ENCODE measurements at places on chromosomes 7 and 10.

DNA sequence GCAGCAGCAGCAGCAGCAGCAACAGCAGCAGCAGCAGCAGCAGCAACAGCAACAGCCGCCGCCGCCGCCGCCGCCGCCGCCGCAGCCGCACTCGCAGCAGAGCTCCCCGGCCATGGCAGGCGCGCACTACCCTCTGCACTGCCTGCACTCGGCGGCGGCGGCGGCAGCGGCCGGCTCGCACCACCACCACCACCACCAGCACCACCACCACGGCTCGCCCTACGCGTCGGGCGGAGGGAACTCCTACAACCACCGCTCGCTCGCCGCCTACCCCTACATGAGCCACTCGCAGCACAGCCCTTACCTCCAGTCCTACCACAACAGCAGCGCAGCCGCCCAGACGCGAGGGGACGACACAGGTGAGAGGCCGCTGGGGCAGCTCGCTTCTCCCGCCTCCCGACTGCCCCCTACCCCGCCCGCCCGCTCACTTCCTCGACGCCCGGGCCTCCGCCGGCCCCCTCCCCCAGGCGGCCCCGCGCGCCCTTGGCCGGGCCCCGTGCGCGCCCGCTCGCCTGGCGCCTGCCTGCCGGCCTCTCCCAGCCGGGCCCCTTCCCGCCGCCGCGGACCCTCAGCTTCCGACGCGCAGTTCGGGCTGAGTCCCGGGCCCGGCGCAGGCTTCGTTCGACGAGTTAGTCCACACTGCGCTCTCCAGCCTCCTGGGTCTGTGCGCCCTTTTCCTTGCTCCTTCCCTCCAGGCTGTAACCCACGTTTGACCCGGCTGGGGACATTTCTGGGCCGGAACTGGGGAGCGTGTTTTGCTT lies 882 bp downstream of the DLX6 start:
- DNase-seq = peak; percentile 23

DNA sequence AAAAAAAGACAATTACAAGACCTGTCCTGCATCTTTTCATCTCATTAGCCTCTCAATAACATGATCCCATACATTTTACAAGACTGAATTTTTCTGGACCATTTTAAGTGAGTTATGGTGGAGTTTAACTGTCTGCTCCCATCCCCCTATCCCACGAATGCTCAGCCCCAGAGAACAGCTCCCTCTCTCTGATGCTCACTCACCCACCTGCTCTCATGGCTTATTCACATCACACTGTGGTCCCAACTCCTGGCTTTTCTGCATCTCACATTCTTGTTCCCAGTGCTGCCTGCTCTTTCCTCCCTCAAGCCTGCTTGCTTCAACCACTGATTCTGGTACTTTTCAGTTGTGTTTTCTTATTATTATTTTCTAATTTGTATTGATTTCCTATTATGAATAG lies 20.4 kb upstream of the CCSER2 start:
- no peak for DNase-seq

GRCh38 chr7:91630581-91631380 lies 249.7 kb downstream of the MTERF1 start:
- no peak for DNase-seq

GRCh38 chr7:127854383-127854782 lies 176.9 kb downstream of the LRRC4 start:
- no peak for DNase-seq

DNA sequence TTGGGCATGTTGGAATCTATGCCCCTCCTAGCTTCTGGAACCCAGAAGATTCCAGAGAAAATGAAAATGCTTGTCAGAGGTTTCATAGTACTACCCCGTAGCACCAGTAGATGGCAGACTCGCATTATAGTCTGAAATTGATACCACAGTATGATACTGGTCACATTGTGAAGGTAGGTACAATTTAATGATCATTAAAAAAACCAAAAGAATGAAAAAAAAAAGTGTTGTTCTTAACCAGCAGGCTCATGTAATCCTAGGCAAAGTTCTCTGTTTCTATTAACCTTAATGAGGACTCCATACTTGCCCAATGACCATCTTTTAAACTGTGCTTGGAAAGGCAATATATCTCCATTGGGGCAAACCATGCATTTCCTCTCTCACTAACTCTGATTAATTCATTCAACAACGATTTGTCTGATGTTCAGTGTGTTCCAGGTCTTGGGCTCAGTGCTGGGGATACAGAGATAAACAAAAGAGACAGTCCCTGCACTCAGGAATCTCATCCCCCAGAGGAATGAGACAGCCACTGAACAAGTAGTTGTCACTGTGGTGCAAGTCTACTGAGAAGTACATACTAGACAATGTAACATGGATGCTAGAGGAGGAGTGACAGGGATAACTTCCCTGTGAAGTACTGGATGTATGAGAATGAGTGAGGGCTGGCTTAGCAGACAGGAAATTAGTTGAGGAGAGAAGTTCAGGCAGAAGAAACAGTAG lies 223.5 kb upstream of the PHYHIPL start:
- no peak for DNase-seq

DNA sequence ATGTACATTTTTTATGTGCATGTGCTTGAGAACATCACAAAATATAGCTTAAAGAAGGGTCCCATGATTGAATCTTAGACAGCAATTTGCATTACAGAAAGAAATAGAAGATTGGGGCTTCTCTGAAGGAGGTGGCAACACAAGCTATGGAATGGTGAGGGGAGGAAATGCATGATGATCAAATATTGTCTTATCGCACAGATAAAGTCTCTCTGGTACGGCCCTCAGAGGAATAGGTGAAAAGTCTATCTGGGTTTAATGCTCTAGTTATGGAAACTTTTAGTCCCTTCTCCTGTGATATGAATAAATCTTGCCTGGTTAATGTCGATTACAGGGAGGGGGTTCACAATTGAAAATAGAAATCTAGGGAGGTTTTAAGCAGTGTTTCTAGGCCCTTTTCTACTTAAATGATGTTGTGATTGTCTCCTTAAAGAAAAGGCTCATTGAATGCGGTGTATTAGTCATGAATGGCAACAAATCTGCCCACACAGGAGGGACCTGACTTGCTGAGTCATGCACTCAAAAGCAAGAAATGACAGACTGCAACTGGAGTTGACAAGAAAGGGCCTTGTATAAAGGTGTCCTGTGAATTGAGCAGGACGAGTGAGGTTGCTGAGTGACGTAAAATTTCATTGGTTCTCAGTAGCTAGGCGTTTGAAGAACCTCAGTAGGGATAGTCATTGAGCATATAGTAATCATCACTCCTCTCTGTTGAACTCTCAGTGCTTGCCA lies 133.4 kb upstream of the CSTF2T start:
- DNase-seq = peak; percentile 25

DNA sequence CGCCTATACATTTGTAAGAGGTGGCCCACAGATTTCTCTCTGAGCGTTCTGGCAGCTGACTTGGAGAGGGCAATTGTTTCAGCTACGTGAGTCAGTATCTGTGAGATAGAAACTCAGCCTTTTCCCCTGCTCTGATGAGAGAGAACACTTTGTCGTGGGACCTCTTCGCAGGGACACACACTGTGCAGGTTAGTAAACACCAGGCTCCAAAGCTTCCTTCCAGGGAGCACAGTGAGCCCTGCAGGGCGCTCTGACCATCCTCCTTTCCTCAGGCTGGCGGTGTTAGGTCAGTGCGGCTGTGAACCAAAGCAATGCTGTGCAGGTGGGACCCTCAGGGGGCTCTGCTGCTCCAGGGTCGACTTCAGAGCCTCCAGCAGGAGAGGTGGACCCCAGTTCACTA lies 152.2 kb upstream of the TCF7L2 start:
- no peak for DNase-seq

GRCh38 chr10:80356563-80356988 lies at the start of the genes DYDC1 and DYDC2:
TSS of gene DYDC1 (minus strand) at chr10:80356755. CDS start at chr10:80352601, 4,154 bp downstream.
TSS of gene DYDC2 (plus strand) at chr10:80356781. CDS start at chr10:80362444, 5,663 bp downstream.
- peak; percentile 5 for DNase-seq
